ENCODE measurements at places on chromosomes 2 and 18. TPM values are rescaled to one million over a fixed set of nuclear protein-coding genes. Genes with fewer than 3 reads are reported as not detected.

- DNase-seq: no peak
These were observed 7.9 kb downstream of the PPP3R1 start for GRCh38 chr2:68244456-68244855.

- DNase-seq: no peak
These were observed 112.6 kb upstream of the PXDN start for GRCh38 chr2:1856922-1857321.

DNA sequence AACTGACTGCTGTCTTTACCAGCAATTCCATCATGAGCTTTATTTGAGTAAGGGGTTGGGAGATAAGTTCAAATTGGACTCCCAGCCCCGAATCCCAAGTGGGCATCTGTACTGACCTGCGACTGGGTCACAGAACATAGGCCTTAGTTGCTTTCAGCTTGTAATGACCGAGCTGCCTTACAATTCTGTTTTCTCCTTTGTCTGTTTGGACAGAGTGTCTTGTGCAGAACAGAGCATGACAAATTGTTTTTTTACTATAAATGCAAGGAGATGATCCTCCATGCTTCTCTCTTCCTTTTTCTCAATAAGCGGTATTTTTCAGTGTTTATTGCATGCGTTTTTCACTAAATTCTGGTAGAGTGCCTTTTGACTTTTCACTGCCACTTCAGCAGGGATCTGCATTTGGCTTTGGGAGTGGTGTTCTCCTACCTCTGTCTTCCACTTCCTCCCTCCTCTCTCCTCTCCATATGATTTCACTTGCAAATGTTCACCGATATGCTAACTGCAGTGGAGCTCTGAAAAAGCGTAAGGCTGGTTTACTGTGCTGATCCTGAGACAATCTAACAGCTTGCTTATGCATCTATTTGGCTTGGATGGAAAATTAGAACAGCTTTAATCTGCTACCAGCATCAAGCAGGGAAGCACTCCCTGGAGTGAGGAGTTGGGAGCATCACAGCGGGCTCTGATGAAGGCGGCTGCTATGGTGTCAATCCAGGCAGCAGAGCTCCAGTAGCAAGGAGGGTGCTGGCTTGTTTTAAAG, 158.8 kb upstream of the SMIM21 start:
- no peak for DNase-seq

DNA sequence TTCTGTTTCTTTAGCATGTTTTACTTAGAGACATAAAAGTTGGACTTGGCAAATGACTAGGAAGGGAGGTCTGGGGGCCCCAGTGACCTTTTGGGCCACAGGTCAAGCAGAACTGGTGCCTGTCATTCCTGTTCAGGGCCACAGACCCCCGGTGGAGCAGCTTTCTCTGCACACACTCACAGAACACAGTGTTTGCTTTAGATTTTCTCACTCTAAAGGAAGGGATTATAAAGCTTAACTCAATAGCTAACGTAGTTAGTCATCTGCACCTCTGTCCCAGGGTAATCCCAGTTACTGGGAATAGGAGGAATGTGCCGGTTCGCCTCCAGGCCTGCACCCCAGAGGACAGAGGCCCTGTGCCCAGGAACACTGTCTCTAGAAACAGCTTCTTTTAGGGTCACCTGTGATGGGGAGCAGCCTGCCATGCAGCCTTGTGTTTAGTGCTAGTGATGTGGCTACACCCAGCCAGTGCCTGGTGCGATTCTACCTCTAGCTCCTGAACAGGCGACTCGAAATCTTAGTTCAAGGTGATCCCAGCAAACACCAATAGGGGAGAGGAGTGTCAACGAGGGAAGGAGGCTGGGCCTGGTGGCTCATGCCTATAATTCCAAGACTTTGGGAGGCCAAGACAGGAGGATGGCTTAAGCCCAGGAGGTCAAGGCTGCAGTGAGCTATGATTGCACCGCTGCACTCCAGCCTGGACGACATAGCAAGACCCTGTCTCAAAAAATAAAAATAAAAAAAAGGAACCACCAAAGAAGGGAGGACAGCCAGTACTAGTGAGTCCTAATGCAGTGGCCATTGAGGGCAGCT, 11.6 kb downstream of the SPATA3 start:
- DNase-seq: no peak

DNA sequence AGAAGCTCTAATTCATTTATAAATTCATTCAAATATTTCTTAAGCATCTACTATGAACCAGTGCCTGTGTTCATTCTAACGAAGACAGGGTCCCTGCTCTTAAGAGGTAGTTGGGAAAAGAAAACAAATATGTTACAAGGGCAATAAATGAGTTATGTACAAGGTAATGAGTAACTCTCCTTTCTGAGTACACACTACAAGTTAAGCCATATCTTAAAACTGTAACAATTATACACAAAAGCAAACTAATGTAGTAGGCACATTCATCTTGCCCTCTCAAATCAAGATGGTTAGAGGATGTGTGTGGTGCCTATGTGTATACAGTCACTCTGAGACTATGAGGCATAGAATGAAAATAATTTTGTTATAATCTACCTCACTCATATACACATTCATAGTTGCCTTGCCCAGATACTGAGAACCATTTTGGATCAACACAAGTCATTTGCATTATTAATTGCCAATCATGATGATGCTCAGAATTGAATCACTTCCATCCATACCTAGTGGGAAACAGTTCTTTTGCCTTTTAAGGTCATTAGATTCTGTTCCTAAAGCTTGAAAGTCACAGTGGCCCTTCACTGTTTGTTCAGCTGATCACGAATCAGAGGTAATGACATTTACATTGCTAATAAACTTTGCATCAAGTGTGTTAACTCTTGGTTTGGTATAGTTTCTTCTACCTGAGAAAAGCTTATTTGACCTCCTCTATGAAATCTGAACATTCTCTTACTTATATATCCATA, 283.1 kb downstream of the ZNF385B start:
- DNase-seq: no peak

DNA sequence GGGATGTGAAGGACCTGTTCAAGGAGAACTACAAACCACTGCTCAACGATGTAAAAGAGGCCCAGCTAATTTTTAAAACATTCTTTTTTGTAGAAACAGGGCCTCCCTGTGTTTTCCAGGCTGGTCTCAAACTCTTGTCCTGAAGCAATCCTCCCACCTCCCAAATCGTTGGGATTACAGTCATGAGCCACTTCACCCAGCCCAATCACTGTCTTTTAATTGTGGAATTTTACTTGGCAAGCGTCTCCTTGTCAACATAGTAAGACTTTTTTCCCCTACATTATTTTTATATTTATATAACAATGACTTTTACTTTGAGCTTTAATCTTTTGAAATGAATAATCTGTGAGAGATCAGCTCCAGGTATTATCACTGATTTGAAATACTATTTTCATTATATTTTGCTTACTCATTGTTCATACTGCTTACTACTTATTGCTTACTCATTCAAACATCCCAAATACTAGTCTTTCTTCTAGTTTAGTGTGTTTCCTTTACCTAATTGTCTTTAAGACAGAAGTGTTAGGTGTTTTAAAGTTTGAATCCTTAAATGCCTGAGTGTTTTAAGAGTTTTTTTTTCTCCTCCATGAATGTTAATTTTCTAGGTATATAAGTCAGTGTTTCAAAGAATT, 48.9 kb downstream of the PTPN4 start:
- DNase-seq: no peak

- no peak for DNase-seq
These were observed 244.6 kb downstream of the BCL2 start for GRCh38 chr18:63074981-63075404.

GRCh38 chr2:52936029-52936428, 831.6 kb upstream of the CHAC2 start:
- no peak for DNase-seq

DNA sequence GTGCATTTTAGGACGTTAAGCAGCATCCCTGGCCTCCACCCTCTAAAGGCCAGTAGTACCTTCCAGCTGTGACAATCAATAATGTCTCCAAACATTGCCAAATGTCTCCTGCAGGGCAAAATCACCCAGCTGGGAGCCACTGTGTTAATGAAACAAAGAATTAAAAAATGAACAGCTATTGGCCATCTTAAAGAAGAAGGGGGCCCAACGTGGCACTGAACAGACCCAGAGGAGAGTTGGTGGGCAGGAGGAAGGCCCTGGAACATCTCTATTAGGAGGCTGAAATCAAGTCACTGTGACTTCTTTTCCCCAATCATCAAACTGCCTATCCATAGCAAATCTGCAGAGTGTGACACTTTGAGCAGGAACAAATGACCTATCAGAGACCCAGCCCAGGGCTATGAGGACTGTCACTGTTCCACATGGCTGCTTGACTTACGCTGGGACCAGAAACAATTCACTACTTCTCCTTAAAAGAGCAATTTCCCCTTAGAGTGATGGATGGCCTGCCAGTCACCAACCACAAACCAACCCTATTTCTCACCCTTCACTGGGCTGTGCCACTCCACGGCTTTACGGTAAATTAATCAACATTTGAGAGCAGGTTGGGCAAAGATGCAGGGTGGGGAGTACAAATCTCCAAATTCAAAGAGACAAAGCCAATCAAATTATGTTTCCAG, 35.2 kb upstream of the TEX51 start:
- DNase-seq: peak; percentile 18

DNA sequence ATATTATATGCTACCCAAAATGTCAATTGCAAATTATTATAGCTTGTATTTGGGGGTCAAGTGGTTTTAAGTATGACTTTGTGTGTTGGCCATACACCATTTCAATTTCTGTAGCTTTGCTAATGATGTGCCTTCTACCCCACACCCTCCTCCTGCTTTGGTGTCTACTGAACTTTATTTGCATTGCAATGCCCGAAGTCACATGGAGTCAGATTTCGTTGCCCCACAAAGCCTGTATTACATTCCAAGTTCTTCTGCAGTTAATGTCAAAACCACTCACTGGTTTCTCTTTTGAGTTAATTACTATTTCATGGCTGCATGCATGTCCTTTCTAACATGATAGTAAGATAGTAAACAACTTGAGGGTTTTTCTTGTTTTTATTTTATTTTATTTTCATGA, 528.9 kb downstream of the RIT2 start:
- DNase-seq: no peak

GRCh38 chr18:27501671-27502070, 316.6 kb upstream of the CHST9 start:
- DNase-seq: no peak

DNA sequence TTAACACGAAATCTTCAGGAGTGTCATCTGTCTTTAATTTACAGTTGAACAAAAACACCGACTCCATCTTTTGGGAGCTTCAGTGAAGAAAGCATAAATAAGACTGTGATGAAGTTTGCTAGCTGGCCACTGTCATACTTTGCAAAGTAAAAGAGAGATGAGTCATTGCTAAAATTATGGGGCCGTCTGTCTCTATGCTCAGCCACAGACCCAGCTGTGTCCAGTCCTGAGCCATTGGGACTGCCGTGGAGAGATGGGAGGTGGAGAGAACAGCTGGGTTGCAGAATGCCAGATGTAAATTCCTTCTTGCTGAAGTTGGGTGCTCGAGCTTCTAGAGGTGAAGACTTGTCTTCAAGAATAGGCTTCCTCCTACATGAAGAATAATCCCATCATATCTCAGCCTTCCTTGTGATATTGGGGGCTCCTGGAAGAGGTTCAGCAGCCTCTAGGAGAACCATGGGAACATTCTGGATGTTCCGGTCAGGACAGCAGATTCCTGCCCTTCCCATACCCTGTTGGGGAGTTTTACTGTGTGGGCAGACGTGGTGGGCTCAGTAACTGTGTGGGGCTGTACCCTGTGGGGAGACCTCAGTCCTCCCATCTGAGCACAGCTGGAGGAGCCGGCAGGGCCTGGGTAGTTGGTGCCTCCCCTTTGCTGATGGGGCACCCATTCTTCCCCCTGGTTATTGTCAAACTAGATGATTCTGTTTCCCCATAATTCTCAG, 71.1 kb downstream of the LDLRAD4 start:
- no peak for DNase-seq

DNA sequence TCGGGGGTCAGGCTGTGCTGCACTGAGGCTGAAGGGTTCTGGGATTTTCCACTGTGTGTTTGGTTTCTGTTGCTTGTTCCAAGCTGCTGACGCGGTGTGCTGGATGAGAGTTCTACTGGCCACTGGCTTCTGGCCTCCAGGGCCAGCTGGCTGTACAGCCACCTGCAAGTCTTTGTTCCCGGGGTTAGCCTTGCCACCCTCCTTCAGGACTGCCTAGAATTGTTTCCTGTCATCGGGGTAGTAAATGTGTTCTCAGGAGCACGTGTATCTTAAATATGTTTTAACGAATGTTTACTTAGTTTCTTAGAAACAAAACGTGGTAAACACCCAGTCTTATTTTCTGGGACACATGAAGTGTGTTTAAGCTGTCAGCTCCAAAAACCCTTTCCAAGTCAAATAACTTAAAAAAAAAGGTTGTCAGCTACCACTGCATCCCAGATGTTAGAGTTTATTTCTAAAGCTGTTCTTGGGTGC, 231.2 kb downstream of the AGAP1 start:
- DNase-seq: no peak

CABLES1 gene
- total RNA-seq: 22.0 TPM

IL36B gene
- not detected for total RNA-seq

OTX1 gene
- 2.9 TPM for total RNA-seq

MYOM1 gene
- 2.3 TPM for total RNA-seq

SLC4A3 gene
- total RNA-seq: not detected

CDH20 gene
- not detected for total RNA-seq

COLEC12 gene
- not detected for total RNA-seq

HOXD13 gene
- total RNA-seq: not detected
